ENCODE measurements at places on chromosomes 1 and 21.

GRCh38 chr1:7629465-7630195, 141.5 kb upstream of the VAMP3 start:
- no peak for DNase-seq

- DNase-seq, result no peak
These were observed 147.4 kb downstream of the OLFM3 start for GRCh38 chr1:101849356-101849755.

- peak; percentile 22 for DNase-seq
These were observed 98.9 kb downstream of the PGBD5 start for GRCh38 chr1:230326971-230327891.

DNA sequence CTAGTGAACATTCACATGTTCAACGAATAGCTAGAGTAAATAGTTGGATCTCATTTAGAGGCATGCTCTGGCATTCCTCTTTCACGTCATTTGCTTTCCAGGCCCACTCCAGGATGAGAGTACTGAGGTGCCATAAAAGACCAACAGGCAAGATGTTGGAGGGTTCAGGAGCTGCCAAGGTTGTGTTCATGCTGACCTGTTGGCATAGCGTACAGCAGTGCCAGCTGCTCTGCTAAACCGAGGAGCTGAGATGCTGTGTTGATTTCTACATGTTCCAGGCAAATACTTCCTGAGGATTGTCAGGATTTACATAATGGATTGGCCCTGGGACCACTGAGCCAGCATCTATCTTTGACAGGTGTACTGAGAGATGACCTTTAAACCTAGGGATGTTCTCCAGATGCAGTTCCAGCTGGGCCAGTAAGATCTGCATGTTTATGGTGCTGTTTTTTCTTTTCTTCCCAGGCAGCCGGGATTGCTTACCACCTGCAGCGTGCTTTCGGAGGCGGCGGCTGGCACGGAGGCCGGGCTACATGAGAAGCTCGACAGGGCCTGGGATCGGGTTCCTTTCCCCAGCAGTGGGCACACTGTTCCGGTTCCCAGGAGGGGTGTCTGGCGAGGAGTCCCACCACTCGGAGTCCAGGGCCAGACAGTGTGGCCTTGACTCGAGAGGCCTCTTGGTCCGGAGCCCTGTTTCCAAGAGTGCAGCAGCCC, 66.9 kb downstream of the DISC1 start:
- DNase-seq, result no peak

DNA sequence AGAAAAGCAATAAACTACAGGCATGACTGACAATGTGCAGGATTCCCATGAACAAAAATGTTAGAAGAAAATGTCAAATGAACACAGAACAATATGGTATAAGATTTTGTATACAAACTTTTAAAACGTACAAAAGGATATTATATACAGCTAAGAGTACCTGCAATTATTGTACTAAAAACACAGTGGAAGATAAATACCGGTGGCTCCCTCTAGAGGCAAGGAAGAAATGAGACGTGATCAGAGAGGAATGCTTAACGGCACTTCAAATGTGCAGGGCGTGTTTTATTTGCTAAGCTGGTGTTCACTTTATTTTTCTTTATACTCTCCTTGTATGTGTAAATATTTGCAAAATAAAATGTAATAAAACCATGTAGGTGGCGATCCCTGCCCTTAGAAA, 191.8 kb upstream of the SAMSN1 start:
- peak; percentile 59 for DNase-seq

- no peak for DNase-seq
These were observed 5.9 kb upstream of the KRTAP10-4 start for GRCh38 chr21:44567481-44568171.

DNA sequence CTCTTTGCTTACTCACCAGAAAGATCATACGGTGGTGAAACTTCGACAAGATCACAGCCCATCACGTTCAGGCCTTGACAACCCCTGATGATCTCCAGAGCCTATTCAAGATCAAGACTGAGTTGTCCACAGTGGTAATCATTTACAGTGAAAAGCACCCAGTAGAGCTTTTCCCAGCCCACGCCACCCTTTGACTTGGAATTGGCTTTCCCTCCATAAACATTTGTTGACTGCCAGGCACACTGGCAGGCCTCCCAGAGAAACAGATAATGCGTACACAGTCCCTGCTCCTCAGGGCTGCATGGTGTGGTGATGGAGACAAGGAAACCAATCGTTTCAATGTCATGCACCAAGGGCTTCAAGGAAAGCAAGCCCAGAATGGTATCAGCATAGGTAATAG, 10.1 kb downstream of the AGMAT start:
- no peak for DNase-seq

DNA sequence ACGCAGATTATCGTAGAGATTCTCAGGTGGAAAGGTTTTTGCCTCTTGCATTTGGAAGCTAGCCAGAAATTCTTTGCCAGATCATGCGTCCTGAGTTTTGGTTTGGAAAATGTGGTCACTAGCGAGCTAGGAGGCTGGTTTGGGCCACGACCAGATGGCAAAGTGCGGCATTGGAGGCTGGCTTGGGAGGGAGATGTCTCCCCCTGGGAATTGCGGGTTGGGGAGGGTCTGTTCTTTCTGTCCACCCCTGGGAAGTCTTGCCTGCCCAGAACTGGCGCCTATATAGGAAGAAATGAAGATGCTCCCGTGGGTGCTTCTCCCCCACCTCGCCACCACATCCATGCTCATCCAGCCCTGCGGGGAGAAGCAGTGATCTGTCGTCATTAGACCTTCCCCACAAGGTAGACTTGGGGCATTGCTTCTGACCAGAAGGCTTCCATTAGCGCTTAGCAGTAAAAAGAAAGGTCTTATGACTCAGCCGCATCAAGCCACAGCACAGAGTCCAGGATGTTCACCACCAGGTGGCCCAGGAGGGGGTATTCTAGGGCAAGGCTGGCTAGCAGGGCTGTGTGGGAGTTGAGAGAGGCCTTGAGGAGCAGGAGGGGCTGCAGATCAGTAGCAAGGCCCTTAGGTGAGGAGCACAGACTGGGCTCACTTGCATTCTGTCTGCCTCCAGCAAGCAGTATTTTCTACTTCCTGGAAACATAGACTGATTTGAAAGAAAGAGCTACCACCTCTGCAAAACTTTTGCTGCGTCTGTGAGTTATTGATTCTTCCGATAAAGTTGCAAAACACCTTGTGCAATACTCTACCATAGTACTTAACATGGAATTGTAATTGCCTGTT, 1.5 kb upstream of the PTP4A2 start:
- peak; percentile 95 for DNase-seq

- DNase-seq, result peak; percentile 58
These were observed 20.6 kb upstream of the TBX15 start for GRCh38 chr1:119008483-119009311.

GRCh38 chr1:153771841-153772593, 3.2 kb upstream of the SLC27A3 start:
- no peak for DNase-seq

- peak; percentile 79 for DNase-seq
These were observed 24.4 kb downstream of the RC3H1 start for GRCh38 chr1:173997791-173998190.

- DNase-seq, result no peak
These were observed 2.4 kb downstream of the CD247 start for GRCh38 chr1:167515893-167516321.

DNA sequence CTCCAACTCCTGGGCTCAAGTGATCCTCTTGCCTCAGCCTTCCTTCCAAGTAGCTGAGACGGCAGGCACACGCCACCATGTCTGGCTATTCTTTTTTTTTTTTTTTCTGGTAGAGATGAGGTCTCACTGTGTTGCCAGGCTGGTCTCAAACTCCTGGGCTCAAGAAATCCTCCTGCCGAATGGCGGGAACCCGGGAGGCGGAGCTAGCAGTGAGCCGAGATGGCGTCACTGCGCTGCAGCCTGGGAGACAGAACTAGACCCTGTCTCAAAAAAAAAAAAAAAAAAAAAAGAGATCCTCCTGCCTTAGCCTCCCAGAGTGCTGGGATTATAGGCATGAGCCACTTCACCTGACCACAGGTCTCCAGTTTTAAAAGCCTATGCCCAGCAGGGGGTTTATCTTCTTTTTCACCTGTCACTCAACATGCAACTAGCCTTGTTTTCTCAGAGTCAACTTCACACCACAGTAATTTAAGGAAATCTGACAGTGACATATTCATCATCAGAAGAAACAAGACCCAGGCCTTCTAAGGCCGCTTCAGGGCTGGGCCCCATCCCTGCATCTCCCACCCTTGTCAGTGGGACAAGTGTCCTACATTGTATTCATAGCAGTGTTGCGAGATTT, 38.3 kb upstream of the GALNT2 start:
- no peak for DNase-seq

DNA sequence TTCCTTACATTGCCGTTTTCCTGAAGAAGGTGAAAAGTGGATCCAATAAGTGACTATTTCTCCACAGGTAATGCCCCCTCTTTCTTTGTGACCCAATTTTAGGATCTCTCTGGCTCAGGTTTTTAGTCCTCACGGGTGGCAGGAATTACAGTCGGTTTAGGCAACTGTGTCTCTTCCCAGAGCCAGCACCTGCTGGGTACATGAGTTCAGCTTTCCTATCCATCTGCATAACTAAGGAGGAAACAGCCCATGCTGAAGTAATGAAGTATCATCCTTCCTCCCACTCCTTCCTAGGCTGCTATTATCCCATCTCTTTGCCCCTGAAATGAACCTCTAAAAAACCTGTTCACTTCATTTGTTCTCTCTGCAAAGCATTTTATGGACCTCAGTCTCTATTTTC, 544.6 kb downstream of the NEGR1 start:
- DNase-seq, result no peak

DNA sequence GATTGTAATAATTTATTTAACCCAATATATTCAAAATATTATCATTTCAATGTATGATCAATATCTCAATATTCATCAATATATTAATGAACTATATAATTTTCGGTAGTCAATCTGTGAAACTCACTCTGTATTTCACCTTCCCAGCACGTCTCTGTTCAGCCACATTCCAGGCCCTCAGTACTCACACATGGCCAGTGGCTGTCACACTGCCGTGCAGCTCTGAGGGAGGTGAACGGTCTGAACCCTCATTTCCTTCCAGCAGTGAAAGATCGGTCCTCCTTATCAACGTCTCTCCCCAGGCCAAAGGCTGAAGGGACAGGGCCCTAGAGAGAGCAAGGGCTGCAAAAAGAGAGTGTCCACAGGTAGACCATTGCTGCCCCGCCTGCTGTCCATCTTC, 39.5 kb upstream of the ZNF124 start:
- no peak for DNase-seq

- peak; percentile 64 for DNase-seq
These were observed 14.0 kb upstream of the ALX3 start for GRCh38 chr1:110084227-110085078.

- DNase-seq, result no peak
These were observed 104.6 kb downstream of the TLR5 start for GRCh38 chr1:223038288-223039006.

- DNase-seq, result peak; percentile 23
These were observed 16.2 kb upstream of the PDXK start for GRCh38 chr21:43702785-43703034.

DNA sequence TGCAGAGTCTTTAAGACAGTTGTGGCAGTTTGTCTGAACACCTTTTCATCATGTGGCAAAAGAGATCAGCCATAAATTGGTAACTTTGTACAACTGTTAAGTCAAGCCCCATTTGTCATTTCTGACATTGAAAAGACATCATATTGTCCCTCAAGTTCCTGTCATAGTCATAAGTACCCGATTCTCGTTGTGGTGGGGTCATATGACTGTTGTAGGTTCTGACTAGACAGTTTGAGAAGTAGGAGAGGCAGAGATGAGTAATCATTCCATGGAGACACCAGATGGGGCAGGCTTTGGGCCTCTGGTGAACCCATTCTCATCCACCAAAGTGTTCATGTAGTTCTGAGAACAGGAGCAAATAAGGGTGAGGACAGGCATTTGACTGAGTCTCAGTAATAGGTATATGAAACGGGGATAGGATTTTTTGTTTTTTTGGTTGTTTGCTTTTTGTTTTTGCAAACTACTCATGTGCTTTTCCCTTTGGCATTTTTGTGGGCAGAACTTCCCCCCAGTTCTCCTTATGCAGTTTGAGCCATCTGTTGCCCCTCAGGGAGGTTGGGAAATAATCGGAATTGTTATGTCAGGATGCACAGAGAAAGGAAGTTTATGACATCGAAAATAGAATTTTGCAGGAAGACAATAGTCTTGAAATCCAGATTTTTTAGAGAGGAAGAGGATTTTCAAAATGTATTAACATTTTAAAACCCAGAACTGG, 86.9 kb upstream of the KCNE2 start:
- peak; percentile 4 for DNase-seq

DNA sequence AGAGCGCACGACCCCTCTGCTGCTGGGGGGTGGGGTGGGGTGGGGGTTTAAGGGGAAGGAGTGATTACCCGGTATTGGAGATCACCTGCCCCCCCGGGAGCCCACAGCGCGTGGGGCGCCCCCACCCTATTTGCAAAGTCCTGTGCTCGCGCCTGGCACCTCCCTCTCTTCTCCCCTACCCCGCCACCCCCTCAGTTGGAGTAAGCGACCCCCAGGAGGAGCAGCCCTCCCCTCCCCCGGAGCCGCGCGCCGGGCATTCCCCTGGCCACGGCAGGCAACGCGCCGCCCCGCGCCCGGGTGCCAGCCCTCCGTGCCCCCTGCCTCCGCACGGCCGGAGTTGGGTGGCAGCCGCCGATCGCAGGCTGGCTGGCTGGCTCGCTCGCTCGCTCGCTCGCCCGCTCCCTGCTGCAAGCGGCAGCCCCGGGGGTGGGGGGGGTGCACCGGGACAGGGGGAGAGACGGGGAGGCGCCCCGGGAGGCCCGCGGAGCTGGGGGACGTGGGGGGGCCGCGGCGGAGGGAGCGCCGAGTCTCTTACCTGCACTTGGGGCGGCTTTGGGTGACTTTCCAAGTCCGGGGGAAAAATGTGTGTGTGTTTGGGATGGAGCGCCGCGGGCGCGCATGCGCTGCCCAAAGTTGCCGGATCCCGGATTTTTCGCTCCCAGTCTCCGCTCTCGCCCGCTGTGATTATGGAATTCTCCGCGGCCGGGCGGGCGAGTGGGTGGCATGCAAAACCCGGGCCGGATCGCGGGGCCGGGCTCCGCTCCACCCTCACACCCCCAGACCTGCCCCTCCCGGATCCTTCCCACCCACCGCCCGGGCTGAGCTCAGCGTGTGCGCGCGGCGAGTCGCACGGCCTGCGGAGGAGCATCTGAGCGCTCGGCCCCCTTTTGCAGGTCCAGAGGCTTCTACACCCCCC, at the start of gene CASZ1:
Gene CASZ1 (minus strand): TSS at position 618 of the 916 bp plus-strand sequence. CDS start 102,757 bp downstream, outside the sequence.
- DNase-seq, result peak; percentile 88

- DNase-seq, result no peak
These were observed 41.1 kb downstream of the CACHD1 start for GRCh38 chr1:64511044-64511443.

GRCh38 chr1:33094971-33095604, 14.1 kb downstream of the AZIN2 start:
- peak; percentile 52 for DNase-seq

DNA sequence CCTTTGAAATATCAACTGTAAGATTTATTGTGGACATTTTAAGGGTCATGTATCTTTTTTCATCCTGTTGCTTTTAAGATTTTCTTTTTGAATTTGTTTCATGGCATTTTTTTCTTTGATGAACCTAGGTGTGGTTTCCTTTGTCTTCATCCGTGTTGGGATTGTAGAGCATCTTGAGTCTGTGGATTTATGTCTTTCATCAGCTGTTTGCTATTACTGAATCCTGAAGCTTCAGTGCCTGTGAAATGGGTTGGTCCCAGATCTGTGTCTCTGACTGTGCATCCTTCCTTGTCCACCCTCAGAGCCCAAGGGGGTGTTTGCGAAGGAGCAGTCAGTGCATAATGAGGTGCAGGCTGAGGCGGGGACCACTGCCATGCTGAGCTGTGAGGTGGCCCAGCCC, 37.3 kb downstream of the OBSCN start:
- no peak for DNase-seq

All from iris pigment epithelial cell (primary cell).